RPMI7951 (cell line): ENCODE measurements at places on chromosomes 3 and 15. TPM values are rescaled to one million over a fixed set of nuclear protein-coding genes. Genes with fewer than 3 reads are reported as not detected.
A peak's percentile ranks its signal among the peaks of the same experiment; 100 is the strongest.

GRCh38 chr3:171980578-171981270, 58.7 kb upstream of the FNDC3B start:
- no peak for DNase-seq

DNA sequence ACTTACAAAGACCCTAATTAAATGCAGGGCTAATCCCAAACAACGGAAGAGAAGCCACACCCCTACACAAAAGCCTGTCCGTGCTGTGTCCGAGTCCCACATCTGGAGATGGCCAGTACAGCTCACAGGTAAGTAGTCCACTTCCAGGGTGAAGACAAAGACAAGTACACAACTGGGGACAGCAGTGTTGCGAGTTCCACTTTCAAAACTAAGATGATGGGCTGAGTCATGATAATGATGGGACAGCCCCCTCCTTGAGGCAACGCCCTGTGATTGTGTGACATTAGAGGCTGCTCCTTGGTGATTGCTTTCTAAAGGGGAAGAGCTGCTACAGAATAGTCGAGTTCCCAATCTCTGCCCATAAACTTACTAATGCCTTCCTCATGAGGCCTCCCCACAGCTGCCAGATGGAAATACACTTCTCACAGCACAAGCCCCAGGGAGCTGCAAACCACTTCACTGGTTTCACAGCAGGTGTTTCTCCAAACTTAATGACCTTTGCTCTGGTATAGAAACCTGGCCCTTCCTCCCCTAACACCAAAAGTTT, 27.6 kb downstream of the RFT1 start:
- peak; percentile 25 for DNase-seq

DNA sequence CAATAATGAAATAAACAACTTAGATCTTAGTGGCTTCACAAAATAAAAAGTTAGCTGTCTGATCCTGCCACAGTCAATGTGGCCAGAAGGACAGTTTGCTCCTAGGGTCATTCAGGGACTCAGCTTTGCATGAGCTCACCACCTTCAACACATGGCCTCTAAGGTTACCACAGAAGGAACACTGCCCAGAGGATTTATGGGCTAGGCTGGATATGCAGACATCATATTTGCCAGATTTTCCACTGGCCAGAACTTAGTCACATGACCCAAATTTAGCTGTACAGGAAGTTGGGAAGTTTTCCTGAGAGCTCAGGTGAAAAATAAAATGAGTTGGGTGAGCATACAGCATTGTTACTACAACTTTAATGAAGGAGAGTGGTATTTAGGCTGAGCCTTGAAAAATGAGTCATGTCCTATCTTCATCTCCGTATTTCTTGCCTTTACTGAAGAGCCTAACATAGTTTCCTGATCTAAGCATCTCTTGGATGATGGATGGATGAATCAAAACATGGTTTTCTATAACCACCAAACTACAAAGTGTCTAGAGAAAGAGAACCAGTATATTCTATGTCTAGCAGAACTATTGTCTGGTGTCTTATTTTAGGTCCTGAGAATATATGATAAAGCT, 54.9 kb upstream of the TMEM108 start:
- DNase-seq = no peak

Gene BFSP2
- total RNA-seq = not detected in 2 replicates

GRCh38 chr3:107235193-107235927, 141.9 kb upstream of the CCDC54 start:
- peak; percentile 43 for DNase-seq

Gene PRSS50
- not detected in 2 replicates for total RNA-seq

- no peak for DNase-seq
These were observed 83.2 kb downstream of the POLQ start for GRCh38 chr3:121462565-121462964.

GRCh38 chr15:33638453-33638852, 327.7 kb downstream of the RYR3 start:
- no peak for DNase-seq

GRCh38 chr3:144045766-144046165, 74.1 kb downstream of the DIPK2A start:
- DNase-seq = no peak

DNA sequence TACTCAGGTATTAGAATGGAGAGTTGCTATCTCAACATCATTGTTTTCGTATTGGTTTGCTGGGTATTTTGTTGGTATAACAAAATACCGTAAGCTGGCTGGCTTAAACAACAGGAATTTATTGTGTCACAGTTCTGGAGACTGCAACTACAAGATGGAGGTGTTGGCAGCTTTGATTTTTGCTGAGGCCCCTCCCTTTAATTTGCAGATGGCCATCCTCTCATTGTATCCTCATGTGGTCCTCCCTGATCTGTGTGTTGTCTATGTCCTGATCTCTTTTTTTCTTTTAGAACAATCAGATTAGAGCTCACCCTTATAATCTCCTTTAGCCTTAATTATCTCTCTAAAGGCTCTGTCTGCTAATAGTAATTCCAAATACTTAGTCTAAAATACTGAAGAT, 299.8 kb upstream of the GOLIM4 start:
- no peak for DNase-seq

- peak; percentile 19 for DNase-seq
These were observed 426 bp downstream of the PRKCD start for GRCh38 chr3:53161450-53161819.

GRCh38 chr15:94844538-94845389, 613.4 kb downstream of the MCTP2 start:
- DNase-seq = peak; percentile 24

- no peak for DNase-seq
These were observed 153.5 kb upstream of the GOLIM4 start for GRCh38 chr3:168249205-168249549.

Gene ALDH1A3
- total RNA-seq = 158 and 217 TPM in 2 replicates

DNA sequence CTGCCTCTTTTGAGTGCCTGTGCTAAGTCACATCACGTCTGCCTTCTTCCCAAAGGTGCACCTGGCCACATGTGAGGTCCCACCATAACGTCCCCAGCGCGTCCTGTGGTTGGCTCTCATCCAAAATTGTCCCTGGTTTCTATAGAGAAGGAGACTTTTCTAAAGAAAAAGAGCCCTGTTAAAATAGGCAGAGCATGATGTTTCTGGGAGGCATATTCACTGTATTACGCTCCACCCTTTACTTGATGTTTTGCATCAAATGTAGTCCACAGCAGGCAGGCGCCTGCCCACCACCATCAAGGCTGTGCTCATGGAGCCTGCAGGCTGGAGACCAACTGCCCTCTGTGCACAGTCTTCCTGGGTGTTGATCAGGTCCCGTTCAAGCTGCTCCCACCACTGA, 36.3 kb downstream of the WHAMM start:
- no peak for DNase-seq

DNA sequence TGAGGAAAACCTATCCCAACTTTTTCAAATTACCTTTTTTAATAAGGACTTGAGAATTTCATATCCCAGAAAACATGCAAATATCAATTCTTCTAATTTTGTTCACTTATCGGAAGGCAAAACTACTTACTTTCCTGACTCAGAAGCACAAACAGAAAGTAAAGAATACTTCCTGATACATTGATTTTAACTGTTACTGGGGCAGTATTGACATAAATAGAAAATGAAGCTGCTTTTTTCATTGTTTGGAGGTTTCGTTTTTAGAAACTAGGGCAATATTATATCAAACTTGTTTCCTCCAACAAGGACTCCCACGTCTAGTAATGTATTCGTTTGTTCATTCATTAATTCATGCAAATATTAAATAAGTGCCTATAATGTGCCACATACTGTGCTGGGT, 19.1 kb downstream of the PAQR9 start:
- DNase-seq = no peak

- no peak for DNase-seq
These were observed 592.2 kb upstream of the TBL1XR1 start for GRCh38 chr3:177789500-177789899.

DNA sequence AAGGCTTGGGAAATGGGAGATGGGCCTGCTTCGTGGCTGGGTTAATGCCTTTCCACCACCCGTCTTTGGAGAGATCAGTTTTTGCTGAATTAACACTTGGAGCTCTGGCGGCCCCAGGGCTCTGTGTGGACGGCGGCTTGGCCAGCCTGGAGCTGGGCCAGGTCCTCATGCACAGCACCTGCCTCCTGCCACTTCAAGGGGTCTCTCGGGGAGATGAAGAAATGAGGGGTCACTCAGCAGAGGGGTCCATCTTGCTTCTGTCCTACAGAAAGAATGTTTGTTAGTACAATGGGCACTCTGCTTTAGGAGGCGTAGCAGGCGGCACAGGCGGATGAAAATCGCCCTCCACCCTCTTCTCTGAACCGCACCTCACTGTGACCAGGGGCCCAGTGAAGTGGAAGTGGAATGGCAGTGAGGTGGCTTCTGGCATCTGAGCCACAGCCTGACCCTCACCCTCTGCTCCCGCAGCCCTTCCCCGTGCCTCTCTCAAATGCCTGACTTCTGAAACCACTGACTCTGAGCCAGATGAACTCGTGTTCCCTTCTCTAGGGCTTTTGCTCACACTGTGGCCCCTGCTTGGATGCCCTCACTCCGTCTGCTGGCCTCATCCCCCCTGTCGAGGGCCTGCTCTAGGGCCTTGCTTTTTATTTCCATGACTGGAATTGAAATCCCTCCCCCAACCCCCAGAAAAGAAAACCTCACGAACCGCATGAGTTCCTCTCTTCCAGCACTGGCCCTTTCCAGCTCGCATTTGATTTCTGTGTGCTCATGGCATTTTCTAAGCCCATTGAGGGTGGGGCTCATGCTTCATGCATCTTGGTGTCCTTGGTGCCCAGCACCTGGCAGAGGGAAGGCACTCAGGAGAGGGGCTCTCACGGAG, 42.2 kb downstream of the CHDH start:
- no peak for DNase-seq

Gene AGTR1
- 0.10 TPM in 1 of 2 replicates, not detected in the other for total RNA-seq

GRCh38 chr3:184647405-184647936, 64.4 kb downstream of the MAGEF1 start:
- DNase-seq = no peak

GRCh38 chr3:71512544-71512943, 71.0 kb downstream of the FOXP1 start:
- DNase-seq = no peak

DNA sequence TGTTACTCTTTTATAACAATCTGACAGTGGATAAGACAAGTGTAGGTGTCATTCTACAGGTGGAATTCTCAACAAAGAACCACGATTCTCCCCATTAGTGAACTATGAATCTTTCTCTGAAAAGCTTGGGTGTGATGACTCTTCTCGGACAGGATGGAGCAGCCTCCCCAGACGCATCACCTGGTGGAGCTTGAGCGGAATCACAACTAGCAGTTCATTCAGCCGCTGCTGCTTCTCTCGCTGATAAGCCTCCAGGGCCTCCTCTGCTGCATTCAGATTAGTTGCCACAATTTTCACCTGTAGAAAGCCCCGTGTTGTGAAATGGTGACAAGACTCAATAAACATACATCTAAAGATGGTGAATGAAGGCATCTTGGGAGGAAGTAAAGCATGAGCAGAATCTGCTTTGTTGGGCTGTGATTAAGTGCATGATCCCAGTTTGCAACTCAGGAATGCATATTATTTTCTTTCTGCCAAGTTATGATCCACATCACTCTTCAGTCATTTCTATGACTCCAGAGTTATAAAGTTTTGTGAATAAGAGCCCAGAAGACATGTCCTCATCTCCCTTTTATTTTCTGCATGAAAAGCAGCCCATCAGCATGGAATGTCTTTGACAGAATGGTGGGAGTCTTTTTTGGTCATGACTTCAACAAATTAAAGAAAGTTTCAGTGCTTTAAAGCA, 93.6 kb downstream of the BOC start:
- DNase-seq = no peak
